Stimulated activated CD4-positive, alpha-beta T cell treated with anti-CD3 and anti-CD28 coated beads, TNF-alpha, amount 100 ng/mL, for 4 hours (primary cell): ENCODE measurements at places on chromosomes 2 and 18.

DNA sequence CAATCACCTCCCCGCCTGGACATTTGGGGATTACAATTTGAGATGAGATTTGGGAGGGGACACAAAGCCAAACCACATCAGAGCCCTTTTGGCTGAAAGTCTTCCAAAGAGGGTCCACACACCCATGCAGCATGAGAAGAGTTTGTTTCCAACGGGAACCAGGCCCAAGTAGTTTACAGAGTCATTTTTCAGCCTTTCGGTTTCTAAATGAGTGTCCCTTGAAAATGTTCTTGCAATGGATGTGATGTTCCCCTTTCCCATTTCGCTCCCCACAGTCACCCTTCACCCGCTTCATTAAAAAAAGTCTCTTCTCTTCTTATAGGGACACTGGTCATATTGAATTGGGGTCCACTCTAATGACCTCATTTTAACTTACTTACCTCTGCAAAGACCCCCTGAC, 157.4 kb downstream of the ARL4C start:
- DNase-seq = no peak

GRCh38 chr2:101808006-101808562, 110.6 kb downstream of the MAP4K4 start:
- DNase-seq = no peak

- DNase-seq = no peak
Measured at GRCh38 chr2:72539071-72539552, 286.7 kb downstream of the EXOC6B start.

- DNase-seq = no peak
Measured at GRCh38 chr2:159713631-159714246, 1.4 kb downstream of the MARCHF7 start.

GRCh38 chr2:108182489-108182888, 57.3 kb upstream of the SULT1C3 start:
- no peak for DNase-seq

GRCh38 chr2:239378021-239378917, 22.6 kb downstream of the HDAC4 start:
- no peak for DNase-seq

DNA sequence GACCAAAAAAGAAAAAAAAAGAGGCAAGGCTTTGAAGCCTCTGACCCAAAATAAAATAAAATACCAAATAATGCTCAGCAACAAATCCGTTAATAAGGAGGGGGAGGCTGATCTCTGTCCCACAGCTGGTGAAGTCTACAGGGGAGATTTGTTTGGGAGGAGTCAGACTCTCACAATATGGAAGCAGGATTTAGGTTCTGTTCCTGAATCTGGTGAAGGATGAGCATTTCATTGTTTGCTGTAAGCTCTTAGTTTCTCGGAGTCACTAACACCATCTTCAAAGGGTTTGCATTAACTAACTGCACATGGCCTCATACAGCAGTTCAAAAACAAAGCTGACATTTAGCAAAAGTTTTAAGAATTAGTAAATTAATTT, 339.4 kb upstream of the TNP1 start:
- DNase-seq = no peak

DNA sequence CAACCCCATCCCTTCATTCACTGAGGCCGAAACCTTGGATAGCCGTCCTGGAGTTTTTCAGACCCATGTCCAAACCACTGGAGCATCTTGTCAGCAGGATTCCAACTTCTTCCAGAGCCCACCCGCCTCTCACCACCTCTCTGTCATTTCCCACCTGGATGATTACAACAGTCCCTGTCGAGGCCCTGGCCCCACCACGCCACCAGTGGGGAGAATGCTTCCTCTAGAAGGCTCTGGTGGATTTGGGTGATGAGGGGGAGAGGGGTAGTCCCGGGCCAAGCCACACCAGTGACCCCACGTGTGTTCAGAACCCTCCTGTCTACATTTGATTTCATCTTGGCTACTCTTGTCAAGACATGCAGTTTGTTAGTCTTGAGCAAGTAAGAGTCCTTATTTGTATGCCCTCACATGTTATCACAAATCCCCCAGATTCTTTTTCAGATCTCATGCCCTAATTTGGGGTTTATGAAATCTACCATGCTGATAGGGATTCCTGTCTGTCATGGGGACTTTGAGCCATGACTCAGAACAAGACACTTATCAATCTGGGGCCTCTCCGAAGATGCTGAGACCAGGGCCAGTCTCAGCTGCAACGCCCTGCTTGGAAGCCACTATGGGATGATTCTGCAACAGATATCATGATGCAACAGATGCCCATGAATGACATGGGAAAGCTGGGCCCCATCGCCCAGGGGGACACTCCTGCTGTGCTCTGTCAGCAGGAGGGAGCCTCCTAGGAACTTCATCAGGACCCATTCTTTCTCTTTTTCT, 186.1 kb downstream of the ZFP36L2 start:
- no peak for DNase-seq

GRCh38 chr2:2868085-2868484, 509.5 kb downstream of the EIPR1 start:
- DNase-seq = no peak

- no peak for DNase-seq
Measured at GRCh38 chr2:80014637-80015036, 289.9 kb downstream of the LRRTM1 start.

DNA sequence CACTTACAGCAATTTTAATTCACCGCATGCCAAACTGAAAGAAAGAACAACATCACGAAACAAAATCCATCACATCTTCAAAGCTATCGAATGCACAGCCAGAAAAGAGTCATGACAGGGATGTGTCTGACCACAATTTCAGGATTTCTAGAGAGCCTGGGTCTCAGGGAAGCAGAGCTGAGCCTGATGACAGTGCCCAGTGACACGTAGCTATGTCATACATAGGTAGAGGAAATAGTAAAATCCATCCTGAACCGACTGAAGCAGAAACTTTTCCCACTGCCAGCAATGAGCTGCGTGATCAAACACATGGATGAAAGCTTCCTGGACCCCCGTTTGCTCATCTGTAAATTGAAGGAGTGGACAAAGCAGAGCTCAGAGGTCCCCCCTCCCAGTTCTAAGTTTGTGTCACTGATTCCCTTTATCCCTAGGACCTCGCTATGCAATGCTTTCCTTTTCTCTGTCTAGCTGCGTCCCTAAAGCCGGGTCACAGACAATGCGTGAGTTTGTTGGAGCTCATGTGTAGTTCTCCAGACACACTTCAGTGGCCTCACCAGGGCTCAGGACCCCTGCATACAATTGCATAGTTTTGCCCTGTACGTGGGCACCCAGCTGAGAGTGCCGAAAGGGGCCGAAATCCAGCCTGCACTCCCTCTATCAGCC, 37.6 kb downstream of the CCBE1 start:
- no peak for DNase-seq

GRCh38 chr18:60537074-60537473, 164.5 kb upstream of the MC4R start:
- no peak for DNase-seq

DNA sequence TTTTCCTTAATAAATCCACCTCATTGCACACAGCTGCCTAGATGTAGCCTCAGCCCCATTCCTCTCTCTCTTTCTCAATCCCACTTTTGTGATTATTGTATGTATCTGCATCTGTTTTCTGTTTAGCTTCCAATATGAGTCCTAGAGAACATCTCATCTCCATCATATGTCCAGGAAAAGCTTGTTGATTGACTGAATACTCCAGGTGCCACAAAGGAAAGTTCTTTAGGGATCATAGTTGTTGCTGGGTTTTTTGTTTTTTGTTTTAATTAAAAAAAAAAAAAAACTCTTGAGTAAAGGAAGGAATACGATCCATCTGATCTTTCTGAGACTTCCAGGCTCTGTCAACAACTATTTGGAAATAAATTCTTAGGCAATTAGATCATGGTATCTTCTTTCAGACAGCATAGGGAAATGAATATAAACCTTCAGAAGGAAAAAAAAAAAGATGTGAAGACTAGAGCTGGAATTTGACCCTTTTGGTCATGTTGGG, 42.5 kb downstream of the KIAA2012 start:
- no peak for DNase-seq

- no peak for DNase-seq
Measured at GRCh38 chr18:58443671-58444070, 185.2 kb downstream of the ALPK2 start.

DNA sequence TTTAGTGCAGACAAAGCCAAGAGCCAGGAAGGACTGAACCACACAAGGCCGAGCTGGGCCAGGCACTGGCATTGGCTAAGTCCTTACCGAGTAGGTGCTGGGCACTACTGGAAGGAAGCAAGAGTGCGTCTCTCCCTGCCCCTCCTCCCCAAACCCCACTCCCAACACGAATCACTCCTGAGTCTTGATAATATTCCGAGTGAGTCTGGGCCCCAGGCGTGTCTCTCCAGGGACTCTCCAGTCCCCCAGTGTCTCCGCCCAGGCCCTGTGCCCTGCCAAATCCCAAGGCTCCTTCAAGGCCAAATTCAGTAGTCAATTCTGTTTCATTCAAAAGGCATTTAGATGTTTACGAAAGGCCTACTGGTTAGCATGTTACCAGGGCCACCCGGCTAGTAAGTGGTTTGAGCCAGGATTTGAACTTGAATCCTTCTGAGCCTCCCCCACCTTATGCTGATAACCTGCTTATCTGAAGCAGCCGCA, 82.8 kb downstream of the GLI2 start:
- DNase-seq = no peak

DNA sequence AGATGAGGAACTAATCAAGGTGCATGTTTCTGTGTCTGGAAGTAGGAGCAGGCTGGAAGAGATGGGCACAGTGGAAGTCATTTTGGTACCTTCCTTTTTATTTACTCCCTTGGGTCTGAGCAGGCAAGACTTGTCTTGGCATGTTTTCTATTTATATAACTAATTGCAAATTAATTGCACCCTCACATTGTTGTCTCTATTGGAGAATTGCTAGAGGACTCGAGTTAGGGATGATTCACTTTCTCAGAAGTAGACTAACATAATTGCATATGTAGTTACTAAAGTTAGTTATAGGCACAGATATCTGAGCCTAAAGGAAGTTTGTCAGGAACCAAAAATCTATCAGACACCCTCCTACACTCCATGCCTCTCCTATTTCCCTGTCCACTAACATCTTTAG, 92.8 kb upstream of the NRP2 start:
- no peak for DNase-seq
